ENCODE measurements at places on chromosomes 4 and X. TPM values are rescaled to one million over a fixed set of nuclear protein-coding genes. Genes with fewer than 3 reads are reported as not detected.

DNA sequence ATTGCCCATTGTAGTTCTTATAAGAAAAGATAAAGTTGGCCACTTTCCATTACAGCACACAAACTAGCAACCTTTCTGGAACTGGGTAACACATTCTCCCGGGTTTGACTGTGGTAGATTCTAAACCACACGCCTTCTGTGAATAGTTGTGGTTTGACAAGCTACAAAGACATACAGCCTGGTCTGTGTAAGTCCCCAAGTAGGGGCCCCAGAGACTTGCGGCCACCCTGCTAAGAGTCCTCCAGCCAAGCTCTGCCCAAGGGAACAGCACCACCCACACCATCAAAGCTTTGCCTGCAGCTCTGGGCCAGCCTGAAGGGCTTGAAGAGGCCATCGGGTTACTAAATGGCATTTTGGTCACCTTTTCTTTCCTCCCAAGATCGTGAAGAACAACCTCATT lies 203.4 kb downstream of the MAML3 start:
- no peak for ATAC-seq

DNA sequence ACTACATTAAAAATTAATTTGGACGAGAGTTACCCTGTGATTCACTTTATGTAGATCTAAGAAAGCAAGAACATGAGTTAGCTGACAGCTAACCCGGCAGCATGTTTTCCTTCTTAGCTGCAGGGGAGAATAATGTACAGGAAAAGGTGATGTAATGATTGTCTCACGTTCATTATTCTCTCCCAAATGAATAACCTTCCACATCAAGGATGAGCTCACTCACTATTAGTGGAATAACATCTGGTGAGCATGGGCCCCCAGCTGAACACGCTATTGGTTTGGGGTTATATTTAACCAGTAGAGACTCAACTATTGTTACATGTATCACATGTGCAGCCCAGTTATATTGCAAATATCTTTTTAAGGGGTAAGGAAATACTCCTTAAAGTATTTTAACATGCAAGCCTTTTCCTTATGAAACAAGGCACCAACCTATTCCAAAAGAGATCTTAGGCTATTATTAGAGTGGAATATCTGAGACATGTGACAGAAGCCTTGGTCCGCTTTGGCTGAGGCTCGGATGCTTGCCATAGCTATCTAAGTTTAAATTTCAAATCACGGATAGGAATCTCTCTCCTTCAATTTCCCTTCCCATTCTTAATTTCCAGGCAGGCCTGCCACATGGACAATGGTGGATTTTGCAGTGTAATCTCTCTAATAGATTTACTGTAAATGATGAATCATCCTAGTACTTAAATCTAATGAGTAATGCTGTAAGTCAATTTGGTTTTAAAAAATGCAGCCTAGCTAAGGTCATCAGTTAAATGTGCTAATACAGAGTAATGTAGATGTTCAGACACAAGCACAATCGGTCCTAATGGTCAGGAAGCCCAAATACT lies 99.0 kb upstream of the OTUD4 start:
- no peak for ATAC-seq

DNA sequence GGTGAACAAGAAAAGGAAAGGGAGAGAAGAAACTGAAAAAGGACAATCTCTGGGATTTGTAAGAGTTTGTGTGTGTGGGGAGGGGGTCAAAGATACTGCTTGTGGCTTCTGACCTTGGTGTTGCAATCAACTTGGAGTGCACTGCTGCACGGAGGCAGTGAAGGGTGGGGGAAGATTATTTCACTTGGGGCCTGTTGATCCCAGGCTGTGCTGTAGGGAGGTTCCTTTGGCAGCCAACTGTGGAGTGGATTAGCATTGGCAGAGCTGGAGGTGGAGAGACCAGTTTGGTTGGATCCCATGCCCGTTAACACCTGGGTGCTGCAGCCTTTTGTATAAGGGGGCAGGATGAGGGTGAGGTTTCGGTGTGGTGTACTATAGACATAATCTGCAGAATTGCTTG lies 38.2 kb downstream of the AFF1 start:
- peak; percentile 36 for ATAC-seq

DNA sequence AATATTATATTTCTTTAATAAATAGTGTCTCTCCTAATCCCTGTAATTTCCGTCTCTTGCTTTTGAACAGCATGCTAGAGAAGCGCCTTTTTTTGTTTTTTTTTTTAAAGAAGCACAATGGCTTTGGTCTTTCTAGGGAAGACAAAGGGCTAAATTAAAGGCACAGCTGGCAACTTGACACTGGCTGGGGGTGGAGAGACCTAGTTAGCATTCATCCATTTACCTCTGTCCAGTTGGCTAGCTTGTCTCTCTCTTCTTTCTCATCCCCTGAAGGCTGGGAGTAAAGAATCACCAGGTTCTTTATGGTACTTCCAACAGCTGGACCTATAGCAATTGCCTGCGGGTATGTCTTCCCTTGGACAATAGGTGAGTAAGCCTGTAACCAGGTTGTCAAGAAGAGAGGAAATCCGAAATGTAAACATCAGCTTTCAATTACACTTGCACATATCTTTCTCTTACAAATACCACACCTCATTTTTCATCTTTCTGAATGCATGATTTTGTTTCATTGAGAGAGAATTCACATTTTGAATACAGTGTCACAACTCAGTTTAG lies 178.4 kb upstream of the GPR101 start:
- no peak for ATAC-seq

Gene MTMR8
- total RNA-seq = 5.8 TPM

- ATAC-seq = no peak
Observed at GRCh38 chr4:26889356-26889755, 28.7 kb downstream of the STIM2 start.
